ENCODE measurements at places on chromosomes 16 and 17.

DNA sequence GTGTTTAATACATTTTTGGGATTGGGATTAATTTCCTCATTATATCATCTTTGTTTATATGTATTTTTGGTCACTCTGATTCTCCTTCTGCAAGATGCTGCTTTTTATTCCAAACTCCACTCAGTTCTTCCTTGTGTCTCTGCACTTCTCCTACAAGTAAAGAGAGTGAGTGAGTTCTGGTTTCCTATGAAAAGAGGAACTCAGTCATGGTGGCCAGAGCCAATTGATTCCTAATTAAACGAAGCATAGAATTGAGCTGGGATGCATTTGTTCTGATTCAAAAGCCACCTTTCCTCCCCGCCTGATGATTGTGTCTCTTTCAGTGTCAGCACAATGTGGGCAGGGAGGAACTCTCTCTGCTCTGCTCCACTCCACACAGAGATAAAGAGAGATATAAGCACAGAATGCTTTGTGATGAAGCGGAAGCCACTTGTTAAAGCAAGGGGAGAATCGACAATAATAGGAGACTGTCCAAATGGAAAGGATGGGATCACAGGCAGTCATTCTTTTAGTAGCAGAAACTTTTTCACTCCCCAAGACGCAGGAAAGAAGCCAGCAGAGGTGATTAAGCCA, 121.3 kb upstream of the GOT2 start:
- DNase-seq = no peak

GRCh38 chr16:81755915-81756614, 23.0 kb upstream of the PLCG2 start:
- DNase-seq = no peak

- no peak for DNase-seq
Observed at GRCh38 chr17:27944546-27945332, 51.6 kb upstream of the LYRM9 start.

GRCh38 chr17:30005709-30006320, 64.4 kb downstream of the EFCAB5 start:
- no peak for DNase-seq

DNA sequence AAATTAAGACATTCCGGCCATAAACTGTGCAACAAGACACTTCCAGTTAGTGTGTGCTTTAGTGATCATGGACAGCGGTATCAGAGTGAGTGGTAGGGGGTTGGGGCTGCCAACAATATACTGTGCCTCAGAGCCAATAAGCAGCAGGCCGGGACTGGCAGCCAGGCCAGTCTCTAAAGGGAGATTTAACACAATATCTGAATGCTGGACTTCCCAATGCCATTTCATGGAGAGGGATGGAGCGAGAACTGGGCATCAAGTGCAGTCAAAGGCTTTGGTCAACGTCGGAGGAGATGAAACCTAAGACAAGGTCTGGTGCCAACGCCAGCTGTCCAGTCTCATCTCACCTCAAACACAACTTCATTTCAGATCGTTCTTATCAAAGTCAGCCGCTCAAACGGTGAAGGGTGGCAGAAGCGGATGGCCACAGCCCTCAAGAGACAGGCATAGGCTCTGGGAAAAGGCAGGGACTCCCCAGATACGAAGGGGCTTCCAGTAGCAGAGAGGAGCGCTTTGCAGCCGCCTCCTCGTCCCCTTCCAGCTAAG, 935 bp downstream of the USP32 start:
- peak; percentile 56 for DNase-seq

GRCh38 chr17:45998987-45999899, at the start of gene STH:
STH (plus strand) TSS chr17:45999250; CDS start chr17:45999280, 30 bp downstream.
- DNase-seq = no peak

DNA sequence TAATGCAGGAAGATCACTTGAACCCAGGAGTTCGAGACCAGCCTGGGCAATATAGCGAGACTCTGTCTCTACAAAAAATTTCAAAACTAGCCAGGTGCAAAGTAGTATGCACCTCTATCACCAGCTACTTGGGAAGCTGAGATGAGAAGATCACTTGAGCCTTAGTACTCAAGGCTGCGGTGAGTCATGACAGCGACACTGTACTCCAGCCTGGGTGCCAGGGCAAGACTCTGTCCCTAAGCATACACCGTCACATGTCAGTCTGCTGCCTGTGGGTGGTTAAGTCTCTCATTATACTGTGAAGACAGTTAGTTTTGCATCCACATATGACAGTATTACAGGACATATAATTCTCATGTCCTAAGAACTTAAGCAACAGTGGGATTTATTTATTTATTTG, 21.8 kb downstream of the NMRAL1 start:
- no peak for DNase-seq

- DNase-seq = no peak
Observed at GRCh38 chr17:39096508-39097149, 54.8 kb downstream of the PLXDC1 start.

DNA sequence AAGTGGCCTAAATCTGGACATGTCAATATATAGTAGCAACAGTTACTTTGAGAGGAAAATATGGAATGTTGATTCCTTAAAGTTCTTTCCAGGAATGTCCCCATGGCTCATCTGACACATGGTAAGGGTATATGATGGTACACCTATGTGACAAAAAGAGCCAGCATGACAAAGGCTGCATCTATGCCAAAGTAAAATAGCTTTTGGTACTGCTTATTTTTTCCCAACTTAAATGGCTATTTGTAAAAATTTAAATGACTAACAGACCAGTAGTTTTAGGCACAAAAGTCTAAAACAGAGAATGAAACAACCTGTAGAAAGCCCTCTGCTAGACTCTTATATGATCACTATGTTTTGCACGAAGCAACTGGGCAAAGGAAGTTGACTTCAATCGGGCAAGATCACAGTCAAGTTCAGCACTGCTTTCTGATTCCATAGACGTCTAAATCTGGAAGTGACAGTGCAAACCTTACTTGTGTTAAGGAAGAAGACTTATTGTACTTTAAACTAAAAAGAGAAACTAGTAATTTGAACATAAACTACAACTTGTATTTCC, 135.1 kb downstream of the SKAP1 start:
- no peak for DNase-seq

- no peak for DNase-seq
Observed at GRCh38 chr17:1616101-1616500, 12.5 kb downstream of the SLC43A2 start.

DNA sequence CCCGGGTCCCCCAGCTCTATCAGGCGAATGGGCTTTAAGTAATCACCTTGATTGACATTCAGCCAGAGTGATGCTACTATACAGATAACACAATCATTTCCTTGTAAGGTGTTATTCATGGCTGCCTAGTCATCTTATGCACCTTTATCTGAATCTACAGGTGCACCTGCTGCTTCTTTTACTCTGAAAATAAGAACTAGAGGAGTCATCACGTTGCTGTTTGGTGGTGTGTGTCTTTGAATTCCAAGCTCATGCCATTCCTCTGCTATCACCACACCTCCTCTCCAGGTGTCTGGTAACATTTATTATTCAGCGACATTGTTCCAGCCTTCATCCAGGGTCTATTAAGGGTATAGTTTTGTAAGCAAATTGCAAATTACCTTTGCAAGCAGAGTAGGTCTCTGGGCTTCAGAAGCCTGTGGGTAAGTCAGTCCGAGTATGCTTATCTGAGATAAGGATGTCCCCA, 51.9 kb downstream of the NOS2 start:
- no peak for DNase-seq

GRCh38 chr16:17328932-17329331, 141.8 kb downstream of the XYLT1 start:
- peak; percentile 19 for DNase-seq

DNA sequence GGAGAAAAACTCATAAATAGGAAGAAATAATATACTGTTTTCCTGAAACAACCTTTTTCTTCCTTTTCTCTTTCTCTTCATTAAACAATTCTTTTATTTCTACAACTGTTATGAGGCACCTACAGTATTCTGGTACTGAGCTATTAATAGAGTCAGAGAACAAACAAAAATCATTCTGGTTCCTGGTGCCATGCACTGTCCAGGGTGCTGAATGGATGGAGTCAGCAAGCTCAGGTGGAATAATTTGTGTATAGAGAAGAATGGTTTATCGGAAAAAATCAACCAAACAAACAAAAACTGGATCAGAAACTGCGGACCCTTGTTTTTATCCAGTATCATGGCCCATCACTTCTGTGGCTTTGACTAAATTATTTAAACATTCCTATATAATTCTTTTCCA, 430.3 kb upstream of the GOT2 start:
- peak; percentile 3 for DNase-seq

DNA sequence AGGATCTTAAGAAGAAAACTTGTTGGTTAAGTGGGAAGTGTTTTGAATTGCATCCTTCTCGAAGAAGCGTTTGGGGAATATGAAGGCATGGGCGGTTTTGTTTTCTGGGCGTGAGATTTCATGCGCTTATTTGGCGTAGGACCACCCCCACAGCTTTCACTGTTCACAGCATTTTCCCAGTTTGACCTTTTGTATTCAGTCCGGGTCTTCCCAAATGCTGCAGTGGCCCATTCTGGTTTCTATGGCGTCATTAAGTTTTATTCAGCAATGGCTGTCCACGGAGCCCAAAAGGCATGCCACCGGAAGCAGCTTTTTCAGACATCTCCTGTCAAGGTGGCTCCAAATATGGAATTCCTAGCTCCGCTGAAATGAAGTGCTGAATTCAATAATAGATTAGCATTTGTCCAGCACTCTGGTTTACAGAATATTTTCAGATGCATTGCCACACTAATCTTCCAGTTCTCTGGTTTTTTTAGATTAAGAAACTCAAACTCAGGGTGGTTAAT, 90.6 kb upstream of the FBXO47 start:
- no peak for DNase-seq

DNA sequence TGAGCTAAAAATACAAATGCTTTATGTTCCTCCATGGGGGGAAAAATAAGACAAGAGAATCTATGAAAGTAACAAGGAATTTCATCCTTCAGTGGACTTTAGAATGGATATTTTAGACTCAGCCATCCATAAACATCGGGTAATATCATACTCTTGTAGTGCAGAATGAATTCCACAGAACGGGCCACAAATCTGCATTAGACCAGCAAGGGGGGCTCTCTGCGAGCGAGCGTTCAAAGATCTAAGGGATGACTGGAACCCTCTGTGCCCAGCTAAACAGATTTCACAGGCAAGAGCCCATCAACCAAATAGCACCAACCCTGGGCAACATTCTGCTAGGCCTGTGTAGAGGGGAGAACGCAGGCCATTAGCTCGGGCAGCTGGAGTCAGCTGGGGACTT, 537.9 kb upstream of the CDH11 start:
- DNase-seq = no peak

DNA sequence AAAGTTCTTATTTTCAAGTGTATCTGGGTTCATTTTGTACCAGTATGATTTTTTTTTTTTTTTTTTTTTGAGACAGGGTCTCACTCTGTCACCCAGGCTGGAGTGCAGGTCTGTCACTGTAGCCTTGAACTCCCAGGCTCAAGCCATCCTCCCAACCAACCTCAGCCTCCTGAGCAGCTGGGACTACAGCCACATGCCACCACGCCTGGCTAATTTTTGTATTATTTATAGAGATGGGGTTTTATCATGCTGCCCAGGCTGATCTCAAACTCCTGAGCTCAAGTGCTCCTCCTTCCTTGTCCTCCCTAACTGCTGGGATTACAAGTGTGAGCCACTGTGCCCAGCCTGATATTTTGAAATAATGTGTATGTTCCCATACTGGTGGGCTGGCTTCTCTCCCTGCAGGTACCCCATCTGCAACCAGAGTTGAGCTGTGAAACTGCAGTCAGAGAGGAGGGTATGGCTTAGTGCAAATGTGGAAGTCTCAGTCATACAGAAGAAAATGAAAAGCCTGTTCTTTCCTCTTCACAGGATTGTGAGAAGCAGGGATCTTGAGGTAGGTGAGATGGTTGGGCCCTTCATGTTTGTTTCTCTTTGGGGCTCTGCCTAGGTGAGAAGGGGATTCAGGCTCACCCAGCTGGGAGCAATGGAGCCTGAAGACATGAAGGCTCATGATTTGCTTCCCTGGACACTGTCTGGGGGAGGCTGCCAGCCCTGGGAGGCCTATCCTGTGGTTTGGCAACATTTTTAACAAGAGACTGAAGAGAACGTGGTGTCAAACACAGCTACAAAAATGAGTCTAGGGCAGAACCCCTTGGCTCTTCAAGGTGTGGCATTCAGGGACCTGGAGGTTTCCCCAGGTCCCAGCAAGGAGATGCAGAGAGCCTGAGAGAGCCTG, 41.3 kb upstream of the SIAH1 start:
- DNase-seq = no peak

DNA sequence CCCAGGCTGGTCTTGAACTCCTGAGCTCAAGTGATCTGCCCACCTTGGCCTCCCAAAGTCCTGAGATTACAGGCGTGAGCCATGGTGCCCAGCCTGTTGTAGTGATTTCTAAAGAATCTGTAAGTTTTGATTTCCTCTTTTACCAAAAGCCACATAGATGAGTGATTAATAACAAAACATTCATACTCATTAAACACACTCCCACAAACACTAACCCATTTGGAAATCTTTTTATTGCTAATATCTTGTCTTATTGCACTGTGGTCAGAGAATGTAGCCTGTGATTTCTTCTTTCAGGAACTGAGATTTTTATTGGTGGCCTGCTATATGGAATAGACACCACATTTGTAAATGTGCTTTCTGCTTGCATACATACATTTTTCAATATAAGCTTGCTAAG, 31.6 kb downstream of the MYH10 start:
- no peak for DNase-seq

DNA sequence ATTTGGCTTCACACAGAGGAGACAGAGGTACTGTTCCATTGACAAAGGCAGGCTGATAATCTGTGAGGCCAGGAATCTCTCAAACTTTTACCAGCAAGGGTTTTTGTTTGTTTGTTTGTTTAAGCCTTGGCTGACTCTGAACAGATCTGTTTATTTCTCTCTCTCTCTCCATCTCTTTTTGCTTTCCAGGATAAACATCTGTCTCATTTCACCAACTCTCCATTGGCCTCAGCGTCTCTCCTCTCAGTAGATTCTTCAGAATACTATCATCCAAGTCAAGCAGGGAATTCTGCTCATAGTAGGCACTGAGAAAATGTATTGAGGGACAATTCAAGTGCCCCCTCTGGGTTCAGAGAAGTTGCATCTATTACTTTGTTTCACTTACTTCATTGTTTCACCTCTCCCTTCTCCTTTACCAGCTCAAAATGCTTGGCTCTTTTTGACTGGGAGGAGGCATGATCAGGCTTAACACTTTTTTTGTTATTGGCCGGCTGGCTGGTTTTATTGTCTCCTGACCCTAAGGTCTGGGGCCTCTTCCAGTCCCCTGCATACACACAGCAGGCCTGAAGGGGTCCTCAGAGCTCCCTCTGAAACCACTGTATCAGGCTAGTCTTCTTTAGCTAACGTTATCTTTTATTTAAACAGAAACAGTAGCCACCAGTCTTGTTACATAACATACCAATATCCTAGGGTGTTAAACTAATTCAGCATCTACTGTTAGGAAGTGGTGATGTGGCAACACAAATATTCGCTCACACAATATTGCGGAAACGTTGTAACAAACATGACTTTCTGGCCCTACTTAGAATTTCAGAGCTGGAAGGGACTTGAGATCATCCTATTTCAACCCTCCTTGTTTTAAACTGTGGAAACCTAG, 2.0 kb upstream of the YPEL2 start:
- peak; percentile 69 for DNase-seq

- no peak for DNase-seq
Observed at GRCh38 chr16:3007957-3008689, 4.6 kb upstream of the CLDN9 start.

GRCh38 chr16:79703066-79703465, 102.5 kb upstream of the MAF start:
- DNase-seq = peak; percentile 50
